CD4-positive, alpha-beta T cell treated with Interleukin-1 beta for 1 hour (primary cell): ENCODE measurements at places on chromosomes 1 and 21.

GRCh38 chr1:230431527-230431926, 5.4 kb upstream of the PGBD5 start:
- DNase-seq: no peak

DNA sequence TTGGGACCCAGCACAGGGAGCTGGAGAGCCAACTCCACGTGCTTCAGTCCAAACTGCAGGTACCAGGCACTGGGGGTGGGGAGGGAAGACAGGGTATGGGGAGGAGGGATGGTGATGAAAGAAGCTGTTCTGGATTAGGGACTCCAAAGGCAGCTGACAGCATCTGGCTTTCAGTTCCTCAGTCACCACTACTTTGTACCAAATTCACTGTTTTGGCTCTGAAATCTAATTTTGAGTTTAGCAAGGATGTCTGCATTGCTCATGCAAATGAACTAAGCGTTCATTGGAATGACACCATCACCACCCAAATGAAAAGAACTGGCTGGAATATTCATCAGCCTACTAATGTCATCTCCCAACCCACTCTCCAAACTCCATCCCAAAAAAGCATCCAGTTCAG, 8.7 kb downstream of the C1orf74 start:
- DNase-seq: no peak

DNA sequence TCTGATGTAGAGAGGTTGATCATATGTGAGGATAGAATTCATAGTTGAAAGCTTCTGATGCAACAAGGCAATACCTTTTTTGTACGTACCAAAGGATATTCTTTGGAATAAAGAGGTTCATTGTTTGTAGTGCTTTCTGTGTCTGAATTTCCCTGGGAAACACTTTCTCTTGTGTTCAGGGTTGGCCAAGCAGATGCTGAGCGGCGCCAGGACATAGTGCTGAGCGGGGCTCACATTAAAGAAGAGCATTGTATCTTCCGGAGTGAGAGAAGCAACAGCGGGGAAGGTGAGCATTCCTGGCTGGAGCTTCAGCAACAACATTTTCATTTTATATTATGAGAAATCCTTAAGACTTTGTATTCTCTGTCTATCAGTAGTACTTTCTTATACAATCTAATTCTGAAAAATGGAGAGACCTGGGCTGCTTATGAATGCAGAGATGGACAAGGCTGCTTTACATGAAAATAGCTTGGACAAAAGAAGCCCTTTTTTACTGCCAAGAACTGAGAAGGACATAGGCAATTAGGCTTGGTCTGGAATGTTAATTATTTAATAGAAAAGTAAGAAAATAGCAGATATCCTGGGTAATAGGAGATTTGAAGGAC, 85.2 kb downstream of the KIF1B start:
- DNase-seq: no peak

DNA sequence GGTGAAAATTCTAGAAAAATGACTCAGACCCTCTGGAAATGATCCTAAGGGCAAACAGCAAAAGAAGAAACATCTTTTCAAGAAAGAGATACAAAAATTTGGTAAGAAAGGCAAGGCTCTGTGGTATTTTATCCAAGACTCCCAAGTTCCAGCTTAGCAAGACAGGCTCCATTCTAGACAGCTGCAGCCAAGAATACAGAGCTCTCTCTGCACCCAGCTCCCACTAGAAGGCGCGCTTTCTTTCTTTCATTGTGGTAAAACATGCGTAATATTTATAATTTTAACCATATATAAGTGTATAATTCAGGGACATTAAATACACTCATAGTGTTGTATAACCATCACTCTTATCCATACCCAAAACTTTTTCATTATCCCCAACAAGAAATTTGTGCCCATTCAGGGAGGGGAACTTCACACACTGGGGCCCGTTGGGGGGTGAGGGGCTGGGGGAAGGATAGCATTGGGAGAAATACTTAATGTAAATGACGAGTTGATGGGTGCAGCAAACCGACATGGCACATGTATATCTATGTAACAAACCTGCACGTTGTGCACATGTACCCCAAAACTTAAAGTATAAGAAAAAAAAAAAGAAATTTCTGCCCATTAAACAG, 2.2 kb upstream of the HFM1 start:
- no peak for DNase-seq

- no peak for DNase-seq
Observed at GRCh38 chr1:92985101-92985500, 23.8 kb upstream of the DIPK1A start.

- DNase-seq: no peak
Observed at GRCh38 chr1:15424146-15424667, 14.0 kb upstream of the CTRC start.

GRCh38 chr1:34898330-34898761, 31.1 kb downstream of the DLGAP3 start:
- no peak for DNase-seq

- no peak for DNase-seq
Observed at GRCh38 chr1:223401873-223402789, 8.9 kb downstream of the CCDC185 start.

DNA sequence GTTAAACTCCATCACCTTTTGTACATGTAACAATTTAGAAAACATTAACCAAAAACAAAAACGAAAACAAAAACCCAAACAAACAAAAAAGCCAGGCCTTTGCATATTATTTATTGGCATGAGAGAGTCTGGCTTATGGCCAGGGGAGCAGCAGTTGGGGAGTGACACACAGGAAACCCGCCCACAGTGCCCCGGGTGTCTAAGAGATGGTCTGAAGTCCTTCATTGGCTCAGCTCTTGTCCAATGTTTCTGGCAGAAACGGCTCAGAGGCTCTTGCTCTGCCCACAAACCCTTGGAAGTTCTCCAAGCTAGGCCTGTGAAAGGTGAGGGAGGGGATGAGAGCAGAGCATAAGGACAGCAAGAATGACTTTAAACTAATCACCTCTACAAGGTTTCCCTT, 131.5 kb downstream of the CNIH3 start:
- DNase-seq: no peak

- no peak for DNase-seq
Observed at GRCh38 chr1:211775170-211775569, 55.4 kb downstream of the LPGAT1 start.

- no peak for DNase-seq
Observed at GRCh38 chr1:30472009-30472408, 251.4 kb downstream of the MATN1 start.

GRCh38 chr1:47562799-47563198, 125.0 kb downstream of the FOXD2 start:
- no peak for DNase-seq
